ENCODE measurements at places on chromosomes 6 and 20. TPM values are rescaled to one million over a fixed set of nuclear protein-coding genes. Genes with fewer than 3 reads are reported as not detected.
A peak's percentile ranks its signal among the peaks of the same experiment; 100 is the strongest.

OR11A1 gene
- total RNA-seq, result not detected

DNA sequence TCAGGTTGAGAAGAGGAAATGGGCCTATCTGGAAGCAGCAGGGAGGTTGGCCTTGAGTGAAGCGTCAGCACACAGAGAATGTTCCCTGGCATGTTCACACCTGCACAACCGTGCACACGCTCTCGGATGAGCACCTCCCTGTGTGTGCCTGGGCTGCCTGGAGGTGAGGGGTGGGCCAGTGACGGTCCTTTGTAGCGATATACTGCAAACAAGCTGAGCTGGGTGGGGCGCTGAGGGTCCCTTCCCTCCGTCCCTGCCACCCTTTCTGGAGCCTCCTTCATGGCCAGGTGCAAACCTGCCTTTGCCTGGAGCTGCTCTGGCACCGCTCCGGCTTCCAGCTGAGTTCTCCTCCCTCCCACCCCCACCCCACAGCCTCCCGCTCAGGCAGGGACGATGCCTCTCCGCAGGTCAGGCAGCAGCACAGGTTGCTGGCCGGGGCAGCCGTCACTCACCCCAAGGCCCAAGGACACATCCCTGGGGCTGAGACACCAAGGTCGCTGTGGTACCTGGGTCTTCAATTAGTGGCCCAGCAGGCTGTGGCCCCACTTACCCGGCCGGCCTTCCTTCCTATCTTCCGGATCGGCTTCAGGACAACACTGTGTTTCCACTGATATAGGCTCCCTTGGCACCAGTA, 111.6 kb downstream of the ERMARD start:
- H3K27ac ChIP-seq, result no peak overlapping the region
- no peaks in the 10 kb centered on the region for H3K4me1 ChIP-seq
- no peak overlapping the region for H3K4me3 ChIP-seq
- H3K36me3 ChIP-seq, result no peaks in the 10 kb centered on the region
- H3K27me3 ChIP-seq, result peaks cover 91% of the 10 kb centered on the region

GRCh38 chr20:43238833-43239232, 49.1 kb upstream of the PTPRT start:
- no peak overlapping the region for H3K27ac ChIP-seq
- H3K36me3 ChIP-seq, result no peaks in the 10 kb centered on the region
- no peak overlapping the region for H3K4me3 ChIP-seq
- DNase-seq, result no peak

DNA sequence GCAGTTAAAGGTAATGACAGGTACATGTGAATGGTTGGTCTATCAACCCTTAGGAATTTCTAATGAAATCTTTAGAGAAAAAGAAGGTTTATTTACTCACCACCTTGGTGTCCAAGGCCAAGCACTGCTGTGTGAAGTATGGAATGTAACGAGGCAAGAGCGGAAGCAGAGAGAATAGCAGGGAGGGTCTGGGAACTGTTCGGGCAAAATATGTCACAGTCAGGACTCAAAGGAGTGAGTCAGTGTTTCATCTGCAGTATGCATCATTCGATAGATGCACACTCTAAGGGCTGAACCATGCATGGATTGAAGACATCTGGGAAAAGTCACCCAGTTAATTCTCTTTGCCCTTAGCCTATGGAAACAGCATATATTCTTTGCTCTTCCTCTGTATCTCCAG, 33.2 kb downstream of the ADGRF5 start:
- no peak for DNase-seq
- no peak overlapping the region for H3K4me3 ChIP-seq
- H3K27me3 ChIP-seq, result no peaks in the 10 kb centered on the region
- H3K27ac ChIP-seq, result no peak overlapping the region
- no peaks in the 10 kb centered on the region for H3K4me1 ChIP-seq

- no peaks in the 10 kb centered on the region for H3K36me3 ChIP-seq
- no peak for DNase-seq
- H3K4me1 ChIP-seq, result no peaks in the 10 kb centered on the region
- no peaks in the 10 kb centered on the region for H3K27me3 ChIP-seq
Observed at GRCh38 chr6:94238868-94239267, 819.5 kb upstream of the EPHA7 start.

DNA sequence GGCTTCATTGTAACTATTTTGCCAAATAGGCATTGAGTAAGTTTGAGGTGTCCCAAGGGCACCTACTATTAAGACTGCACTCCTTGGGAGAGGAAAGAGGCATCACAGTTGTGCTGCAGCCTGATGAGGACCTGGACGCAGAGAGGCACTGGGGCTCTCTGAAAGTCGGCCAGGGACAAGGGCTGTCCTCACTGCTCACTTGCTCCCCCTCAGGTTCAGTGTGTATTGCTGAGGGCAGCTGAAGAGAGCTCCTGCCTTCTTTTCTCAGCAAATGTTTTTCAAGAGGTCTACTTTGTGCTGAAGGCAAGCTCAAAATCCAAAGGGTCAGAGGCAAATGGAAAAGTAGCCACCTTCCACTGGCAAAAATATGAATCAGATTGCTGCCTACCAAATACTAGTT, 331.8 kb downstream of the RIMS1 start:
- H3K4me1 ChIP-seq, result no peaks in the 10 kb centered on the region
- no peaks in the 10 kb centered on the region for H3K27me3 ChIP-seq
- no peaks in the 10 kb centered on the region for H3K36me3 ChIP-seq
- H3K27ac ChIP-seq, result no peak overlapping the region

DNA sequence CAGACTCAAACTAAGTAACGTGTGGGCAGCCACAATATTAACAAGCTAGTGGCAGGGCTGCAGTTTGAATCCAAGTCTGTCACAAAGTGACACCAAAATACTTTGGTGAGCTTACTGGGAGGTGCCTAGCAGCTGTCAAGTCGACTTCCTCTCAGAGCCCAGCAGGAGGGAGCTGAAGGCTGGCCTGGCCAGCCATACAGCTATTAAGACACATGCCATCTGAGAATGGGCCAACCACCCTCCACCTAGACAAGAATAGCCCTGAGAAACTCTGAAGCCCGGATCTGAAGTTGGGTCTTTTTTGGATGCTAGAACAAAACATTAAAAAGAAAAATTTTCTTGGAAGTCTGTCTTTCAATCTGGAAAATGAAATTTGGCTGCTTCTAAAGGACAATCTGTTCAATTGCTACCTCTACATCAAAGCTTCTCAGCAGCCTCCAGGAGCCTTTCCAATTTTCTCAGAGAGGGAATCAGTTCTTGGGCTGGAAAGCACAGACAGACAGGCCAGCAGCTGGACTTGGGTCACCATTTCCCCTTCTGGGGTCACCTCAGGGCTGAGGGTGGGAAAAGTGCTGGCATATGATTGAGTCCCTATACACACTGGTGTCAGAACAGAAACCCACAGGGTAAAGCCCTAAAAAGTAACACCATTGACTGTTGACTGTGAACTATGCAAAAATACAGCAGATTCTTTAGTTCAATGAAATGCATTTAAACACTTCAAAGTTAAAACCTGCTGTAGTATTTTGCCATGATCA, 42.9 kb downstream of the UQCC1 start:
- no peak overlapping the region for H3K4me3 ChIP-seq
- peaks cover 11% of the 10 kb centered on the region for H3K36me3 ChIP-seq
- no peaks in the 10 kb centered on the region for H3K4me1 ChIP-seq
- no peak overlapping the region for H3K27ac ChIP-seq
- DNase-seq, result no peak
- H3K27me3 ChIP-seq, result no peaks in the 10 kb centered on the region

OARD1 gene
- 35.0 TPM for total RNA-seq

DNA sequence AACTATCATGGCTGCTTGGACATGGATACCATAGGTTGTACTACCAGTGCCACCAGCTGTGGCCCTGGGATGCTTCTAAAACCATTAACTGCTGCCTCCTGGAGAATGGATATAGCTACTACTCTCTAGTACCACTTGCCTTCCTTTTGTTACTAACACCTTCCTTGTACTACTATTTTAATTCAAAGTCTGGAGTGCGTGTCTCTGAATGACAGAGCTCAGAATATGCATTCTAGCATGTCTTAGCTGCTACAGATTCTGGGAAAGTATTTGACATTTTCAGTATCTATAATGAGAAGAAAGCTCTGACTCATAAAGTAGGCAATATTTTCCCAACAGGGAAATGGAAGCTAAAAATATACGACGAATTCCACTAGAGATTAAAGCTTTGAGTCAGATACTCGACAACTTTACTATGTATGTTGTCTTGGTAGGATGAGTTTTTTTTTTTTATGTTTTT, 112.3 kb downstream of the PFDN4 start:
- H3K4me1 ChIP-seq, result no peaks in the 10 kb centered on the region
- no peaks in the 10 kb centered on the region for H3K27me3 ChIP-seq
- H3K36me3 ChIP-seq, result no peaks in the 10 kb centered on the region
- no peak overlapping the region for H3K4me3 ChIP-seq
- no peak for DNase-seq

POM121L2 gene
- not detected for total RNA-seq

- H3K27ac ChIP-seq, result no peak overlapping the region
- no peak for DNase-seq
- peaks cover 9% of the 10 kb centered on the region for H3K27me3 ChIP-seq
- H3K4me3 ChIP-seq, result no peak overlapping the region
Observed at GRCh38 chr6:157258878-157259277, 64.4 kb downstream of the TMEM242 start.

SLC16A10 gene
- 1.7 TPM for total RNA-seq

DNA sequence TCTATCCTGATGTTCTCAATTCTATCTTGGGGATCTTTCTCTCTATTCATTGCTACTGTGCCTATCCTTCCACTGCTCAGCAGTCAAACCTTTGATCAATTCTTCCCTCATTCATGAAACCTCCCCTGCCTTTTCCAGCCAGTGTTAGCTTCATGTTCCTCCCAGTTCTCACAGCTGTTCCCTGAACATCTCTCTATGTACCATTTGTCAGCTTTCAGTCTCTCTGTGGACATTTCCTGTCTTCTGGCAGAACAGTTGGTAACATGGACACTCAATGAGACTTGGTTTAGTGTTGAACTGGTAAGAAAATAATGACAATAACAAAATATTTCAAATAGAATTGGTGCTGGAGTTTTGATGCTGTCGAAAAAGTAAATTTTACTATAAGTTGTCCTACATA, 26.2 kb downstream of the SPTLC3 start:
- peaks cover 12% of the 10 kb centered on the region for H3K4me1 ChIP-seq
- no peak for DNase-seq
- no peak overlapping the region for H3K27ac ChIP-seq
- H3K36me3 ChIP-seq, result no peaks in the 10 kb centered on the region

BPIFB2 gene
- not detected for total RNA-seq

PRKN gene
- not detected for total RNA-seq

DNA sequence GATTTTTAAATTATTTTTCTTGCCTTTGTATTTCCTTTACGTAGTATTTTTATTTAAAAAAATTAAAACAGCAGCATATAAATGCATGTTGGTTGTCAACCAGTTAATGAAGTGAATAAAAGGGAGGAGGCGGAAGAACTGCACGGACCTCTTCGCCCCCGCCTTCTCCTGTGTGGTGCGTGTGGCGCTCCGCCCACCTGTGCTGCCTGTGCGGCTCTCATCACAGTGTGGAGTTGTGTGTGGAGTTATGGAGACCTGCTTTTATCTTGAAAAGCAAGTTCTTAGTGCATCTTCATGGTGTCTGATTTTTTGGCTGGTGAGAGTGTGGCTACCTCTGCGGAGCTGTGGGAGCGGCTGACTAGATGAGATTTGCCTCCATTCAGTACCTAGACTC, 58.4 kb downstream of the PTPN1 start:
- H3K36me3 ChIP-seq, result peaks cover 41% of the 10 kb centered on the region
- H3K27ac ChIP-seq, result no peak overlapping the region
- no peak for DNase-seq
- H3K4me1 ChIP-seq, result no peaks in the 10 kb centered on the region

SEMG1 gene
- not detected for total RNA-seq

OVOL2 gene
- 20.7 TPM for total RNA-seq

GRCh38 chr20:36768768-36769430, 4.7 kb downstream of the DSN1 start:
- no peak overlapping the region for H3K27ac ChIP-seq
- no peaks in the 10 kb centered on the region for H3K36me3 ChIP-seq
- H3K4me3 ChIP-seq, result no peak overlapping the region
- H3K27me3 ChIP-seq, result no peaks in the 10 kb centered on the region
- H3K4me1 ChIP-seq, result peaks cover 7% of the 10 kb centered on the region
- peak; percentile 63 for DNase-seq

- no peaks in the 10 kb centered on the region for H3K36me3 ChIP-seq
- DNase-seq, result no peak
- no peak overlapping the region for H3K4me3 ChIP-seq
- no peaks in the 10 kb centered on the region for H3K27me3 ChIP-seq
- H3K4me1 ChIP-seq, result no peaks in the 10 kb centered on the region
Observed at GRCh38 chr6:43759907-43760206, 10.2 kb upstream of the VEGFA start.

DNA sequence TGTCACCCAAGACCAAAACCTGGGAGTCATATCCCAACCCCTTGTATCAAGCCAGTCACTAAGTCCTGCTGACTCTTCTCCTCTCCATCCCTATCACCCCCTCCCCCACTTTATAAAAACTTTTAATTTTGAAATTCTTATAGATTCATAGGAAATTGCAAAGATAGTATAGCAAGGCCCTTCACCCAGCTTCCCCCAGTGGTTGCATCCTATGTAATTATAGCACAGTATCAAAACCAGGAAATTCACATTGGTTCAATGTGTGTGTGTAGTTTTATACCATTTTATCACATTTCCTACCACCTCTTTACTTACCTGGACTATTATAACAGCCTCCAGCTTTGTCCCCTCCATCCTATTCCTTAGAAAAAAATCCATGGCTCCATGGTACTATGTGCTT, 4.1 kb downstream of the PPT2 start:
- H3K36me3 ChIP-seq, result peaks cover 23% of the 10 kb centered on the region
- no peak for DNase-seq
- H3K4me1 ChIP-seq, result peaks cover 10% of the 10 kb centered on the region

- no peak overlapping the region for H3K4me3 ChIP-seq
- H3K27me3 ChIP-seq, result no peaks in the 10 kb centered on the region
- no peaks in the 10 kb centered on the region for H3K36me3 ChIP-seq
Observed at GRCh38 chr6:35663447-35664235, 25.1 kb downstream of the FKBP5 start.

DNA sequence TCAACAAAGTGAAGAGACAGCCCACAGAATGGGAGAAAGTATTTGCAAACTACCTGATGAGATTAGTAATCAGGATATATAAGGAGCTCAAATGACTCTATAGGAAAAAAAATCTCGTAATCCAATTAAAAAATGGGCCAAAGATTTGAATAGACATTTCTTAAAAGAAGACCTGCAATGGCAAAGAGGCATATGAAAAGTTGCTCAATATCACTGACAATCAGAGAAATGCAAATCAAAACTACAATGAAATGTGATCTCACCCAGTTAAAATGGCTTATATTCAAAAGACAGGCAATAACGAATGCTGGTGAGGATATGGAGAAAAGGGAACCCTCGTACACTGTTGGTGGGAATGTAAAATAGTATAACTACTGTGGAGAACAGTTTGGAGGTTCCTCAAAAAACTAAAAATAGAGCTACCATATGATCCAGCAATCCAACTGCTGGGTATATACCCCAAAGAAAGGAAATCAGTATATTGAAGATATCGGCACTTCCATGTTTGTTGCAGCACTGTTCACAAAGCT, 65.0 kb downstream of the TOX2 start:
- H3K27me3 ChIP-seq, result no peaks in the 10 kb centered on the region
- peaks cover 18% of the 10 kb centered on the region for H3K4me1 ChIP-seq
- H3K36me3 ChIP-seq, result peaks cover 55% of the 10 kb centered on the region
- no peak for DNase-seq
- H3K27ac ChIP-seq, result no peak overlapping the region
- no peak overlapping the region for H3K4me3 ChIP-seq

- H3K27me3 ChIP-seq, result no peaks in the 10 kb centered on the region
- H3K27ac ChIP-seq, result no peak overlapping the region
Observed at GRCh38 chr6:91453224-91453878, 866.5 kb upstream of the MAP3K7 start.

TMEM200A gene
- not detected for total RNA-seq

RIPPLY2 gene
- total RNA-seq, result not detected

GRCh38 chr6:161493576-161494118, 219.8 kb upstream of the AGPAT4 start:
- no peak overlapping the region for H3K27ac ChIP-seq
- peaks cover 5% of the 10 kb centered on the region for H3K27me3 ChIP-seq
- H3K4me3 ChIP-seq, result no peak overlapping the region
- DNase-seq, result no peak
- H3K36me3 ChIP-seq, result no peaks in the 10 kb centered on the region

Data from PC-9 (cell line).